Hypothalamus (tissue), 51 donors: ENCODE measurements at places on chromosomes 11 and 22.

- DNase-seq, result no peak
Measured at GRCh38 chr11:134792677-134793076, 380.6 kb upstream of the B3GAT1 start.

- DNase-seq, result no peak
Measured at GRCh38 chr22:45503816-45504372, 1.2 kb downstream of the FBLN1 start.

DNA sequence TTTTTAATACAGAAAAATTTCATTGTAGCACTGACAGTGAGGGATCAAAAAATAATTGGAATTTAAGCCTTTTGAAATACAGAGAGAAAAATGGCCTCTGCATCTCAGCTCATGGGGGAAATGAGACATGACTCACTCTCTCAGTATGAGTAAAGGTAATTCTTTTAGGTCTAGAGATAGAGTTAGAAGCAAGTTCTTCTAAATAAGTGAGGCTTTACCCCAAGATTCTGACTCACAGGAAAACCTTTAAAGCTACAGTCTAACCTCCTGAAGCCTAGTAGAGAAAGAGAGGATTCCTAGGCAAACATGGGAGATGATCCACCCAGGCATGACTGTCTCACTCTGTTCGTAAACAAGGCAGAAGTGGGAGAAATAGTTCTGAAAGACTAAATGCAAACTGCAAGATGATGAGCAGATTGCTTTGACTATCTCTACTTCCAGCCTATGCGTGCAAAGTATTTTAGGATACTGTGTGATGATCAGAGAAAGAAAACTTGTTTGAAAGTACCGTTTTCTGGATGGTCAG lies 1003.3 kb upstream of the CCDC90B start:
- no peak for DNase-seq

DNA sequence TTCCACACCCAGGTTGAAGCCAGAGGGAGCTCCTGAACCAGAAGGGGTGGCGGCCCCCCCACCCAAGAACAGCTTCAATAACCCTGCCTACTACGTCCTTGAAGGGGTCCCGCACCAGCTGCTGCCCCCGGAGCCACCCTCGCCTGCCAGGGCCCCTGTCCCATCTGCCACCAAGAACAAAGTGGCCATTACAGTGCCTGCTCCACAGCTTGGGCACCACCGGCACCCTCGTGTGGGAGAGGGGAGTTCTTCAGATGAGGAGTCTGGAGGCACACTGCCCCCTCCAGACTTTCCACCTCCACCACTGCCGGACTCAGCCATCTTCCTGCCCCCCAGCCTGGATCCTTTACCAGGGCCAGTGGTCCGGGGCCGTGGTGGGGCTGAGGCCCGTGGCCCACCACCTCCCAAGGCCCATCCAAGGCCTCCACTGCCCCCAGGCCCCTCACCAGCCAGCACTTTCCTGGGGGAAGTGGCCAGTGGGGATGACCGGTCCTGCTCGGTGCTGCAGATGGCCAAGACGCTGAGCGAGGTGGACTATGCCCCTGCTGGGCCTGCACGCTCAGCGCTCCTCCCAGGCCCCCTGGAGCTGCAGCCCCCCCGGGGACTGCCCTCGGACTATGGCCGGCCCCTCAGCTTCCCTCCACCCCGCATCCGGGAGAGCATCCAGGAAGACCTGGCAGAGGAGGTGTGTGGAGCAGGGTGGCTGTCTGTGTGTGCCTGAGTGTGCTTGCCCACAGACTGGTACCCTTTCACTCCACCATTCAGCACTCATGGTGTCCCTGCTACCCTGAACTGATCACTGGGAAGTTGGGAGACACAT lies 6.7 kb downstream of the PHOX2A start:
- no peak for DNase-seq

DNA sequence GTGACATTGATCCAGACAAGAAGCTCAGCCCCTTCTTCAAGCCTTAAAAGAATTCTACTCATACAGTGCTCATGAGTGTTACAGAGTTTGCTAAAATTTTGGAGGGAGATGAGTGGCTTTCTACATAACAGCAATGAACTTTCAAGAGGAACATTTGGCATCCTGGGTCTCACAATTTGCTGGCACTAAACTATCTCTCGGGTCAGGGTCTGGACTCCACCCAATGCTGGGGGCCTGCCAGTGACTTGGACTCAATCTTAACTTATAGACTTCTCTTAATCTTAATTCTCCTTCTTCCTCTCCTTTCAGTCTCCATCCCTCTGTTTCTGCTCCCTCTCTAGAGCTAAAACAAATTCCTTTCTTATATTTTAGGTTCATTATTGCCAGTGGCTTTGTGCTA lies 317.9 kb downstream of the TMEM135 start:
- DNase-seq, result no peak

DNA sequence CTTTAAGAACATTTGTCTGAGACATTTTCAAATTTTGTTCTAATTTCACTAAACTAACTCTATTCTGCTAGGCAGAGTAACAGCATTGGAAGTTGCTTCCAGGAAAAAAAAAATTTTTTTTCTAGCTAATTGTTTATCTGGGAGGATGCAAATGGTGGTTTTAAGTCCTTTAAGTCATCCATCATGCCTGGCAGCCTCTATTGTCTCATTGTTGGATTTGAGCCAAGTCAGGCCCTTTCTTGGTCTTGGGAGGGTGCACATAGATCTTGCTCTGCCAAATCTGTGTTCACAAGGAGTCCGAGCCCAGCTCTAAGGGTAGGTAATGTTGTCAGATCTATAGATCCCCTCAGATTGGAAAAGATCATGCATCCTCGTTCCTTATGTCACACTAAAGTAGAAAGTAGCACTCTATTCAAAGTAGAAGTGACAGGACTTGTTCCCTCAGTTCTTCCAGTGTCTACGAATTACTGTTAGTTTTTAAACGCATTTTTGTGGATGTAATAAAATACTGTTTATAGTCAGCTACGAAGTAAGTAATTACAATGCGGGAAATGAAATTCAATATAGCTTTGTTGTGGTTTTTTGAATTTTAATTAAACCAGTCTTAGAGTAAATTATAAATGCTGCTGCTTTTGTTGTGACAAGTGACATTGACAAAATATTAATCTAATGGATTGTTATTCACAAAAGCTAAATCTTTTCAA lies 166.0 kb upstream of the RASSF10 start:
- no peak for DNase-seq

GRCh38 chr11:87812571-87813365 lies 362.5 kb downstream of the RAB38 start:
- DNase-seq, result no peak

- no peak for DNase-seq
Measured at GRCh38 chr11:95895815-95896214, 28.1 kb downstream of the MTMR2 start.

- no peak for DNase-seq
Measured at GRCh38 chr22:27911330-27911729, 7.7 kb downstream of the PITPNB start.

GRCh38 chr11:444396-445144 lies 2.8 kb upstream of the ANO9 start:
- no peak for DNase-seq

GRCh38 chr11:133515107-133515506 lies 17.2 kb downstream of the OPCML start:
- DNase-seq, result no peak

DNA sequence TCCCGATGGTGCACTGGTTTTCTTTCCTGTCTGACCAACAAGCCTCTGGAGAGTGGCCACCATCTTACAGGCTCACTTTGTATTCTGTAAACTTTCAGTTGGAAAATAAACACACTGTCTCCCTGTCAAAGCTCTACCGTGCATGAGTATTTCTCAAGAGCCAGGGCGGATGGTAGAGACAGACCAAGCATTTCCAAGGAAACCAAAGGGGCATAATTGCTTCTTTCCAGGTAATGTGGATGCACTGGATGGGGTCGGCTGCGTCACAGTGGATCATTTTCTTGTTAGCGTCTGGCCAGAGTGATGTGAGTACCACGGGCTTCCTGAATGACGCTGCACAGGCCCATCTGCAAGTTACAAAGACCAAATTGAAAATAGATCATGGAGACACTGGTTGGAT lies 5.1 kb upstream of the SEZ6L start:
- DNase-seq, result no peak

DNA sequence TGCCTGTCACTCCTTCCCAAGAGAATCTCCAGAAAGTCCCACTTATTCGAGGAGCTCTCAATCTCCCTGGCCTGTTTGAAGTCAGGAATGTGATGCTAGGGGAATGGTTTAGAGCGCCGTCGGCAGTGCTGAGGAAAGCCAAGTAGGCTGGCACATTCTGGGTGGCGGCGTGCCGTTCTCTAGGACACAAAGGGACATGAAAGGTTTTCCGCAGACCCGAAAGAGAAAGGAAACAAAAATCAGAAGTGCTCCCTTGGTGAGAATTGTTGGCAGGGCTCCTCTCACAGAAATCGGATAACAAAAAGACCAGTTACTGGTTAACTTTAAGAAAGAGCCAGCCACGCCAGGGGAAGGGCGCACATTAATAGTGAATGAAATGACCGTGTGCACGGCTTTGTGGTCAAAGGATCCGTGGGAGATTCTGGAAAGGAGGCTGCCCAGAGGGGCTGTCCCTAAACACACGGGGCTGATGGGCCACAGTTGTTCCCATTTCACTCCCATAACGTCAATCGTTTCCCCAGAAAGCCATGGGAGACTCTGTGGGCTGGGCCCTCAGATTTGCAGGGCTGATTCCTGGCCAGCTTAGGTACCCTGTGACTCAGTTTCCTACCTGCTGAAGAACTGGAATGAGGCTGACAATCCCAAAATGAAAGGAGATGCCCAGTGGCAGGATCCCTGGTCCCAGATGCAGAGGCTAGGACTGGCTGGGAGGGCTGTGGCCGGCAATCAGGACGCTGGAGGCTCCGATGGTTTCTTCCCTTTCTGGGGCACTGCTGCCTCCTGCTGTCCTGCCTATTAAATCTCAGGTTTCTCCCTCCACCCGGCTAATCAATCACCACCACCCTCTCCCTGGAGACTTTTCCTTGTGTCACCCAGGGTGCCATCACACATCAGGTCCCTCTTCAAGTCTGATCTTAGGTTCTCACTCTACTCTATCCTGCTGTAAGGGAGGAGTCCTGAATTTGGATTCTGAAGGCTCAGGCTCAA lies 82.3 kb downstream of the RCN1 start:
- peak; percentile 49 for DNase-seq

DNA sequence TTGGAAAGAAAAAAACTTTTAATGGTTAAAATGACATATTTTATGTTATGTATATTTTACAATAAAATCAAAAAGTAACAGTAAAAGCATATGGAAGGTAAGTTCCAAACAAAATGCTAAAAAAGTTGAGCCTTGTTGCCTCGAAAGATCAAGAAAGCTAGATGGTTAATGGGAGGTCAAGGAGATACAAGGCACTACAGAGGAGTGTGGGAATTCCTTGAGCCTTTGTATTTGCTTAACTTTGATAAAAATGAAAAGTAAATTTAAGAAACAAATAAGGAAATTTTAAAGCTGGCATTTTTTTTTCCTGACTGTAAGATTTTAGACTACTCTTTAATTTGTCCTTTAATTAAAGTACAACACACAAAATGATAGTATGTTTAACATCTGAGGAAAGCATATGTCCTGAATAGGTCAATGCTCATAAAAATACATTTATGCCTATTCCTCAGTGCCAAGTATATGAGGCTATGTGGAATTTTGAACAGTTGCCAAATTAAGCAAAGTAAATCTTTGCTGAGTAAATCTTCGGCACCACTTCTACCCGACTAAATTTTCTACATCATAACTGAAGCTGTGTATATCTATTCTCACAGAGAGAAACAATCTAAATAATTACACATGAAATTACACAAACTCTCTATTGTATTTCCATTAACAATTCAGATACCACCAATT lies 108.8 kb downstream of the TTC28 start:
- DNase-seq, result no peak

GRCh38 chr11:48020092-48020755 lies 39.9 kb downstream of the PTPRJ start:
- DNase-seq, result no peak

DNA sequence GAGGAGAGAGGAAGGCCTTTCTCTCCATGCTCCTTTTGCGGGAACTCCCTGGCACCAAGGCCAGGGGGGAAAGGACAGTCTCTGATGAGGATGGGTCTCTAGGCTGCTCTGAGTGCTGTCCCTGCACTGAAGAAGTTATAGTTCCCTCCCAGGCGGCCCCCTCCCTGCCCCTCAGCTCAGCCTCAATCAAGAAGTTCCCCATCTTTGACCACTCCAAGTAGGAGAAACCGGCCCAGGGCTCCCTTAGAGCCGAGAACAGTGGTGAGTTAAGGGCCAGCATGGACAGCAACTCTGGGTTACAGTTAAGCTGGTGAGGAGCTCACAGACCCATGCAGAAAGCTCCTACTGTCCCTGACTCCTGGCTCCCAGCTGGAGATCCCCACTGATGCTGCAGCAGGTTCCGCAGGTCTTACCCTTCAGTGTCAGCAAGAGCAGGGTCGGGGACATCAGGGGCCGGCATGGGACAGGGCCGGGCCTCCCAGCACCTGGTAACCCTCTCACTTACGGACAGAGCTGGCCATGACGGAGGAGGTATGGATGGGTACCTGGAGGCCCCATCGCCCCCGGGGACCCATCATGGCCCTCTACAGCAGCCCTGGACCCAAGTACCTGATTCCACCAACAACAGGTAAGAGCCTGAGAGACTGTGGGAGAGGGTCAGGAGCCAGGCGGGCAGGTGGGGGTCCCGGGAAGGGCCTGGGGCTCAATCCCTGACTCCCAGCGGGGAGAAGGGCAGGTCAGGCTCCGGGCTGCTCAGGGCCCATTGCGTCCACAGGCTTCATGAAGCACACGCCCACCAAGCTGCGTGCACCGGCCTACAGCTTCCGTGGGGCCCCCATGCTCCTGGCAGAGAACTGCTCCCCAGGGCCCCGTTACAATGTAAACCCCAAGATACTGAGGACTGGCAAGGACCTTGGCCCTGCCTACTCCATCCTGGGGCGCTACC lies 4.2 kb downstream of the SCGB1C1 start:
- DNase-seq, result no peak

- DNase-seq, result no peak
Measured at GRCh38 chr11:62437616-62438015, 18.8 kb downstream of the SCGB1A1 start.

DNA sequence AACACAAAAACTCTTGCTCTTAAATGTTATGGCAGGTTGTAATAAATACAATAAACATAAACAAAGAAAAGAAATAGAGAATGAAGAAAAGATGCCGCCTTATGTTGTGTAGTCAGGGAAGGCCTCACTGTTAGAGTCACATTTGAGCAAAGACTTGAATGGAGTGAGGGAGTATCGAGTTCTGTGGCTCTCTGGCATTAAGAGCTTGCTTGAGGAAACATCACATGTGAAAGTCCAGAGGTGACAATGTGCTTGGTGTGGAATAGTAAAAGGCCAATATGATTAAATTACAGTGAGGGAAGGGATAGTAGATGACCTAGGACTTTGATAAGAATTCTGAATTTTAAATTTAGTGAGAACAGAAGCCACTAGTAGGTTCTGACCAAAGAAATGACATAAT lies 139.4 kb downstream of the ATG16L2 start:
- DNase-seq, result no peak
